KBM-7 (cell line): ENCODE measurements at places on chromosomes 7 and 10.

- DNase-seq, result no peak
Observed at GRCh38 chr7:17559388-17559787, 260.9 kb downstream of the AHR start.

- no peak for DNase-seq
Observed at GRCh38 chr10:35341521-35341920, 5.2 kb downstream of the CCNY start.

GRCh38 chr7:100360135-100360854 is 2.4 kb downstream of the PILRB start:
- DNase-seq, result no peak

GRCh38 chr10:92916433-92916832 is 68.1 kb downstream of the EXOC6 start:
- DNase-seq, result no peak

DNA sequence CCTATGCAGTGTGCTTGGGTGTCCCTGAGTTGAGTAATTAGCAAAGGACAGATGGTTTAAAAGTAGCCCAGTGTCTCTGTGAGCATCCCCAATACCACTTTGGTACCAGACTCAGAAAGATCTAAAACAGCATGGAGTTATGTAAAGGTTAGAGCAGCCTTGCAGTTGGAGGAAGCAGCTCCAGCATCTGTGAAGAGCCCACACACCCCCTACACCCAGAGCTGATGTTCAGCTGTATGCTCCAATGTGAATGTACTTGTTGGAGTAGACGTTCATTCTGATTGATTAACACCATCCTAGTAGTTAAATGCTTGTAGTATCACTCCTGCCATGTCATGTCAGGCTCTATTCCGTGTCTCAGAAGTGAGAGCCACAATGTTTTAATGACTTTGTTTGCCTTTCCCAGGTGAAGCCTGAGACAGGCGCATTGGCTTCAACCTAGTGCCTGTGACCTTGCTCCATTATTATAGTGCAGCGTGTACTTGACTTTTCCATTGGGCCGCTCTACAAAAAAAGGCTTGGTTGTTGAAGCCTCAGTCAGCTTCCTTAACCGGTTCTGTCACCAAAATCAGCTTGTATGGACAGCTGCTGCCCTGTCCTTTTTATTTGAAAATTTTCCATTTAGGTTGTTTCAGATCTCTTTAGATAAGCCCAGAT is 154.2 kb downstream of the LCOR start:
- DNase-seq, result no peak

- DNase-seq, result no peak
Observed at GRCh38 chr10:79424221-79425073, 21.0 kb downstream of the ZCCHC24 start.
